Stimulated activated CD4-positive, alpha-beta T cell treated with anti-CD3 and anti-CD28 coated beads, Interleukin-1b, Interleukin-23, amount 100 ng/mL, for 1 hour (primary cell): ENCODE measurements at places on chromosomes 6 and 20.

- no peak for DNase-seq
These were observed 69.0 kb upstream of the STXBP5 start for GRCh38 chr6:147135211-147135681.

GRCh38 chr20:63860325-63861051 is 810 bp upstream of the ABHD16B start:
- no peak for DNase-seq

DNA sequence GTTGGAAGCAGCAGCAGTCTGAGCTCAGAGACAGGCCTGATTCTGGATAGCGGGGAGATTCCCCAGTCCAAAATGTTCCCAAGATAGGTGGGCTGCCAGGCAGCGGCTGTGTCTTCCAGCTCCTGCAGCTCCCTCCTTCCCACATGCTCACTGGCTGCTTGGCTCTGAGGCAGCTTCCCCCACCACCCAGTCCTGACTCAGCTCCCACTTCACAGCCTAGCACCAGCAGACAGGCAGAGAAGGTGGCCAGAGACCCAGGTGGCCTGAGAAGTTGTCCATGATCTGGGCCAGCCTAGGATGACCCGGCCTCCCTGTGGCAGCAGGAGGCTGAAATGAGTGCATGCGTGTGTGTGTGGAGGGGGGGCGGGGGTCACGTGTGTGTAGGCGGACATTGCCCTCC is 94.9 kb downstream of the MDGA1 start:
- no peak for DNase-seq

DNA sequence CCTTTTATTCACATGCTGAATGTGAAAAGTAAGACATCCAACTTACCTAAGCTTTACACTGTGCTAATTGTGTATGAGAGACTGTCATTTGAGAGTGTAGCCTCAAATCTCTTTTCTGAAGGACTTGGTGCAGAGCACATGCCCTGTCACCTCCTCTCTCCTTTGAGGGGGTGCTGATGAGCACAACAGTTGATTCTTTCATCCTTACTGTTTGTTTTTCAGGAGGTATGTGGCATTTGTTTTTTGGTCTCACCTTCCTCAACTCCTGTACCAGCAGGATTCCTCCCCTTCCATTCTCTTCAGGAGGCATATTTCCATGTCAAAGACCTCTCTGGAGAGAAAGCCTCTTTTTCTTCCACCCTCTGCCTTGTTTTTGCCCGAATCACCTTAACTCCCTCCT is 252.6 kb upstream of the CITED2 start:
- DNase-seq, result no peak

DNA sequence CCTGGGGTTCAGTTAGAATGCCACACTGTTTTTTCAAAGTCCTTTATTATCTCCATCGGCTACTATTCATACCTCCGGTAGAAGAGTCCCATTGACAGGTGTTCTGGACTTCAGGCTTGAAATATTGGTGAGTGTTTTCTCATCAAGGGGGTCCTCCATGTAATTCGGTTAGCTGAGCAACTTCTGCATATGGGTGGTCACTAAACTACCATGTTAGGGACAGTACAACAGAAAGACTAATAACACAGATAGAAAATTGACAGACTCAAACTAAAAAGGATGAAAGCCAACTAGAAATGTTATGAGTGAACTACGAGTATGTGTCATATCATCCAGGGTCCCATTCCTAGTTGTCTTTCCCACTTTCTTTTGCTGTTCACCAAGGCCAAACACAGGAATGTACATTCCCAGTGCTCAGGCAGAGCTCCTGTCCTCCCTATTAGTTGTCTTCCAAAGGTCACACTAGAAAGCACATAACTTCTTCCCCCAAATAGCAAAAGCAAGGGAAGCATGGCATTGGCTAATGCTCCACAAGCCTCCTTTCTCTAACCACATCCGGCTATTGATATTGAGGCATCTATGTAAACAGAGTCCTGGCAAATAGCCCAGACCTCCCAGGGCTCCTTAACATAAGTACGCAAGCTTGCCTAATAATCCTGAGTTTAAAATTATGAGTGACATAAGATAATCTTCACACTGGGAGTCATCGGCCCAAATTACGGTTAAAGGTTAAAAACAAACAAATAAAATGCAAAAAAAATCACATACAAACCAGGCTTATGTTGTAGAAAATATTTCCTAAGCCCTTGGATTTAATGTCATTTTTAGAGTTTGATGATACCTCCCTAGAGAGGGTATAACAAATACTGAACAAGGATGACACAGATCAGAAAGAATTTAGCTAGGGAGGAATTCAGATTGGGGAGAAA is 13.2 kb downstream of the CCN2 start:
- DNase-seq, result no peak

DNA sequence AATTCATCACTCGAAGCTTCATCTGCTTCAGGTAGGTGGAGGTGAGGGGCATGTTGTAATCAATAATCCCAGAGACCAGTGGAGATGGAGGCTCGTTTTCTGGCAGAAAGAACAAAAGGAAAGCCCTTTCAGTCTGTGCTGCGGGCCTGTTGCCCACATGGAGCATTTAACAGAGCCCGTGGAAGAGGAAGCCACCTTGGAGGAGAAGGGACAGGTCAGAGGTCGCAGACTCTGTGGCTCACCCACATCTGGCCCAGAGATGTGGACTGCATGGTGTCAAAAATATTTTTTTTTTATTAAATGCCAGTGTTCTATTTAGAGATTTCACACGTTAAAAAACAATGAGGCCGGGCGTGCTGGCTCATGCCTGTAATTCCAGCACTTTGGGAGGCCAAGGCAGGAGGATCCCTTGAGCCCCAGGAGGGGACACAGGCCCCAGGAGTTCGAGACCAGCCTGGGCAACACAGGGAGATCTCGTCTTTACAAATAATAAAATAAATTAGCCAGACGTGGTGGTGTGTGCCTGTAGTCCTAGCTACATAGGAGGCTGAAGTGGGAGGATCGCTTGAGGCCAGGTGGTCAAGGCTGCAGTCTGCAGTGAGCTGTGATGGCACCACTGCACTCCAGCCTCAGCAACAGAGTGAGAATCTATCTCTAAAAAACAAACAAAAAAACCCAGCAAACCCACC is 73.6 kb downstream of the NOL4L start:
- DNase-seq, result no peak

- DNase-seq, result no peak
These were observed 10.5 kb upstream of the SALL4 start for GRCh38 chr20:51812861-51813260.

DNA sequence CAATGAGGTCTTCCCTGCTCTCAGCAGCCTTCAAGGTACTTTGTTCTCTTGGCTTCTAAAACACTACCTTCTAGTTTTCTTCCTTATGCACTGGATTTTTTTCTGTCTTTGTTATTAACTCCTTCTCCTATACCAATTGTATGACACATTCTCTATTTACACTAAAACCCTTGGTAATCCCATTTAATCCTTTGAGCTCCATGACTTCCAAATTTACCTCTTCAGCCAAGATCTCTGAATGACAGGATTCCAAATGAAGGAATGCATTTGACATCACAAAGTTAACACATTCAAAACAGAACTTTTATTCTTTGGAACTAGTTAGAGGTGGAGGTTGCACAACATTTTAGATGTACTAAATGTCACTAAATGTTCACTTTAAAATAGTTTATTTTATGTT is 86.6 kb upstream of the SAMD5 start:
- no peak for DNase-seq

DNA sequence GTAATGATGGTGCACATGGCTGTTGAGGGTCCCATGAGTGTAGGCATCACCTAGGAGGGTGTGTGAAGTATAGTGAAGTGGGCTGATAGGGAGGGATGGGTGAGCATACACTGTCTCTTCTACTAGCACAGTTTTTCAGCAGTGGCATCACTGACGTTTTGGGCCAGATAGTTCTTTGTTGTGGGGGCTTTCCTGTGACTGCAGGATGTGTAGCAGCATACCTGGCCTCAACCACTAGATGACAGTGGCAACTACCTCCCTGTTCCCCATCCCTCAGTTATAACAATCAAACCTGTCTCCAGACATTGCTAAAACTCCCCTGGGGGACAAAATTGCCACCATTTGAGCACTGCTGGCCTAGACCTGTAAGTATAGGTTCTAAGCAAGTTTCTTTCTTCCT is 239.0 kb downstream of the FOXC1 start:
- DNase-seq, result no peak

- no peak for DNase-seq
These were observed 71.1 kb downstream of the PERP start for GRCh38 chr6:138036111-138036510.

DNA sequence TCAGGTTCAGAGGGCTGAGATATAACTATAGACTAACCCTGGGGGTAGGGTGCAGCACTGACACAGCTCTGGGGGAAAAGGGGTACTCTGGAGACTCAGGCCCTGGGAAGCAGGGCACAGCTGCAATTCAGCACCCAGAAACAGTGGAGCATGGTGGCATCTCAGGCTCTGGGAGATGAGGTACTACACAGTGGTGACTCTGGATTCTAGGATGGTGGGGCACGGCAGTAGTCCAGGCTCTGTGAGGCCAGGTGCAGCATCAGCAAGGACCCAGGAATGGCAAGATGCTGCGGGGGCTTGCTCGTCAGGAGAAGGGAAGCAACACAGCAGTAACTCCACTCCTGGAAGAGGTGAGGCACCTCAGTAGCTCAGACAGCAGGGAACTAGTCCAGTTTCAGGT is 271.5 kb upstream of the MOCS1 start:
- no peak for DNase-seq

GRCh38 chr6:146919017-146919416 is 285.2 kb upstream of the STXBP5 start:
- no peak for DNase-seq

DNA sequence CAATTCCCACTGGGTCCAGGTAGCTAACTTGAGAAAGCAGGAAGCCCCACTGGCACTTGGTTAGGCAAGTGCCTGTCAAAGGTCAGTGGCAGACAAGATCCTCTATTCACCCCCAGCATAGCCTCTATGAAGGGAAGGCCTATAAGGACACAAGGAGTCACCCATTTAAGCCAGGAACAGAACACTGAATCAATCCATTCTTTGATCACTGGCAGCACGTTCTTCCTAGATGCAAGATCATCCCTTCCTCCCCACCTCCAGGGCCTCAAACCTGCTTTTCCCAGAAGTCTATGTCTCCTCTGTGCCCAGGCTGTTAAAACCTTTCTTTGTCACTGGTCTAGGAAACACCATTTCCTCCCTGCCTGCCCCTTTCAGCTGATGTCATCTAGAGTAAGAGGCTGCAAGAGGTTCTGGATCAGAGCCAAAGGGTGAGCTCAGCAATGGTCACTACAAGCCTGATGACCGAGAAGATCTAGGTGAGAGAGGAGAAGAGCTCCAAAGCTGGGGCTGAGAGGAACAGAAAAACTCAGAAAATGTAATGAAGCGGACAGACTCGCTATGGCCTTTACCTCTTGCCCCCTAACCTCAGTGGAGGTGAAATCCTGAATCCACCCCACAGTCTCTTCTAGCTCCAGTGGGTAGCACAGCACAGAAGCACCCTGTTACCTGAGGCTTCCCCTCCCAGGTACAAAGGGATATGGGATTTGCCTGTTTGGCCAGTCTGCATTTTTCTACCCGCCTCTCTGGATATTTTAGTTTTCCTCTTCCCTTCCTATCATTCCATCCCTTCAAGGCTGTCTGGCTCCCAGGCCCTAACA is 1.8 kb downstream of the GTPBP2 start:
- DNase-seq, result no peak

- DNase-seq, result no peak
These were observed 62.6 kb downstream of the NRSN1 start for GRCh38 chr6:24188578-24189080.

DNA sequence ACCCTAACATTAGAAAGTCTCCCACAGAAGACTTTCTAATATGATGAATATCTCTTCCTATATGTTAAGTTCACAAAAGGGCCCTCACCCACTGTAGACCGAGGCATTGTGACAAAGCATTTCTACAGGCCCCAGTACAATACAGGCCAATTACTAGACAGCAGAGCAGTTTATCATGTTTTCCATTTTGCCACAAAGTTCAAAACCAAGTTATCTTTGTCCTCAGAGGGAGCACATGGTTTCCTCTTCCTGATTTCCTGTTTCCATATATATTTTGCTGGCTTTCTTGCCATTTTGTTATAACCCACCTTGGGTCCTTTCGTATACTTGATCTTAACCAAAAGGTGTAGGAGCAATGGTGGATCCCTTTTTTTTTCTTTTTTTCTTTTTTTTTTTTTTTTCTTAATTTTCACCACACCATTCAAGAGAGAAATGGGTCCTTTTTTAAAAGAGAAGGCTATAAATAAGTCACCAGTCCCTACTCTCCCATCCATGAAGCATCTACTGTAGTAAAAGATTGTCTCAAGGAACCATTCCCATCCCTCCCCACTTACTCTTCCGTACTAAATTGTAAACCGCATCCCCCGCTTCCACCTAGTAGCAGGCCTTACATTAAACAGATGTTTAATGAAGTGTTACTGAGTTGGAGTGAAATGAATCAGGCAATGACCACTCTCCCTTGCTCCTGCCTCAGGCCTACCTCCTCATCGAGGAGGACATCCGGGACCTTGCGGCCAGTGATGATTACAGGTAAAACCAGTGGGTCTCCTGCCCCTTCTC is 2.1 kb upstream of the UBE2C start:
- no peak for DNase-seq

GRCh38 chr20:33539129-33539528 is 49.2 kb downstream of the CBFA2T2 start:
- no peak for DNase-seq

- no peak for DNase-seq
These were observed 201.9 kb downstream of the LY86 start for GRCh38 chr6:6790393-6790792.

GRCh38 chr6:108322728-108323127 is 27.9 kb downstream of the AFG1L start:
- no peak for DNase-seq

GRCh38 chr20:51831866-51832265 is 29.5 kb upstream of the SALL4 start:
- no peak for DNase-seq

GRCh38 chr6:106275692-106276091 is 49.9 kb downstream of the ATG5 start:
- no peak for DNase-seq

DNA sequence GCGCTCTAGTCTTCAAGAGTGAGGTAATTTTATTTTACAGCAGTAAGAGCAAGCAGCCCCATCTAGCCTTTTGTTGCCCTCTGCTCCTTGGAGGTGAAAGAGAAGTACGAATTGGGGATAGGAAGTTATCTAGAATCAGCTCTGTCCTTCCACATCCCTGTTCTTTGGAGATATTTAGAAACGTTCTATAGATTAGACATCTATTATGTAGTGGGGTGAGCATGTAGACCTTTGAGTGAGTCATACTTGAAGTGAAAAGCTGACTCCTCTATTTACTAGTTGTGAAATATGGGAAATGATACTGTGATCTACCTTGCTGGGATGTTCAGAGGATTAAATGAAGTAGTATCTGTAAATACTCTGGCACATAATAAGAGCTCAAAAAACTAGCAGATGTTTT is 36.0 kb upstream of the SLC35D3 start:
- DNase-seq, result no peak

GRCh38 chr6:167956491-167956890 is 41.0 kb upstream of the KIF25 start:
- no peak for DNase-seq
